ENCODE measurements at places on chromosomes 1 and 21.

DNA sequence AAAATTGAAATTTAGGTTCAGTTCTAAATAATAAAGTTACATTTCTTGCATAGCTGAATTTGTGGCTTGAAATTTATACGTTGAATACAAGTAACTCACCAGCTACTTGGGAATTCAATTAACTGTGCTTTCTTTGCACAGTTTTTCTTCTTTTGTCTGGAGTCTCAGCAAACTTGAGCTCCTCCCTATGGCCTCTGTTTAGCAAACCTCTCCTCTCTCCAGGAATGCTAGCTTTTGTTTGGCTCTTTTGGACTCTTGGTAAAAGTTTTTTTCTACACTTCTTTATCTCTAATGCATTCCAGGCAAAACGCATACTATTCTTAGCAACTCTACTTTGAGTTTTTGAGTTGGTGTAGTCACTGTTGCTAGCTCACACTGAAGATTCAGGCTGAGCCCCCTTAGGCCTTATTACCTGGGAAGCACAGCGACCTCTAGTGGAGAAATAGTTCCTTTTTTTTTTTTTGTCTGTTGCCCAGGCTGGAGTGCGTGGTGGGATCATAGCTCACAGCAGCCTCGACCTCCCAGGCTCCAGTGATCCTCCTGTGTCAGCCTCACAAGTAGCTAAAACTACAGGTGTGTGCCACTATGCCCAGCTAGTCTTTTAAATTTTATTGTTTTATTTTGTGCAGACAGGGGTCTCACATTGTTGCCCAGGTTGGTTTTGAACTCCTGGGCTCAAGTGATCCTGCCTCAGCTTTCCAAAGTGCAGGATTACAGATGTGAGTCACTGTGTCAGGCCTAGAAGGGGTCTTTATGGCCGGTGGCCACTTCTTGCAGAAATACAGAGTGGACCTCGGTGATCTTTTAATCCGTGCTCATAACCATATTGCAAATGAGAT is 61.7 kb downstream of the CASQ2 start:
- DNase-seq, result no peak

DNA sequence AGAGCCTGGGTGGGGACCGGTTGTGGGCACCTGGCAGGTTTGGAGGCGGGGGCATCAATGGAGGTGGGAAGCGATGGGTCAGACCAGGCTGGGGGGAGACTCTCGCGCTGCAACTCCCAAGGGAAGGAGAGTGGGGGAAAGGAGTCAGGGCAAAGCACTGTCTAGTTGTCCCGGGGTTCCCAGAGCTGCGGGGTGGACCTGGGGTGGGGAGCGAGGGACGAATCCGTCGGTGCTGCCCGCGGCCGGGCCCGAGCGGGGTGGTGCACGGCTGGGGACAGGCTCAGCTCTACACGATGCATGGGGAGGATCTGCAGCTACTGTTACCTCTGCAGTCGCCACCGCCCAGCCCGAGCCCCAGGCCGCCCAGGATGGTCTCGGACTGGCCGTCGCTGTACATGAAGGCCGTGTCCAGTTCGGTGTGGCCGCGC is 427 bp downstream of the AKR7A2 start:
- DNase-seq, result peak; percentile 37

DNA sequence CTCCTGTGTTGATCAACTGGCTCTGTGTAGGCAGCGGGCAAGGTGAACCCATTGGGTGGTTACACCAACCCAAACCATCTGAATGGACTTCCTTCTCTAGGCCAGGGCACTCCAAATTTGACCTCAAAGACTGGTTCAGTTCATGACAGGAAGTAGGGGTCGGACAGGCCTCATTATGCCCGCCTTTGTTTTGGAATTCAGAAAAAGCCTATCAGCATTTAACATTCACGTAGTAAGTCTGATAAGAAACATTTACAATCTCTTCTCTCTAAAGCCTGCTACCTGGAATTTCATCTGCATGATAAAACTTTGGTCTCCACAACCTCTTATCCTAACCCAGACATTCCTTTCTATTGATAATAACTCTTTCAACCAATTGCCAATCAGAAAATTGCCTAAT is 97.1 kb upstream of the ETV3 start:
- no peak for DNase-seq

GRCh38 chr21:41600961-41601572 is 93.1 kb upstream of the TMPRSS2 start:
- no peak for DNase-seq

DNA sequence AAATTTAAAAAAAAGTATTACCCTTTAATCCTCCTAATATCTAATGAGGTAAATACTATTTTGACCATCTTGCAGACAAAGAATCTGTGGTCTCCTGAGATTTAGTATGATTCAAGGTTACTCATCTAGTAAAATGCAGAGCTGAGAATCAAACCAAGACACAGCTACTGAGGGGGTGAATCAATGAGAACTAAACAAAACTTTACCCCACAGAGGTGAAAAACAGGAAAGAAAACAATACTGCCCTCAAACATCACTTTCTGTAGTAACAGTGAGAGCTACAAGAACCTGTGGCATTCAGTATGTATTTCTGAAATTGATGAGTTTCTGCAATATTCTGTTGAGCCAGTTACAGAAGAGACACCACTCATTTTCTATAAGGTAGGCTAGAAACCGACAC is 85.1 kb downstream of the JAK1 start:
- DNase-seq, result no peak

DNA sequence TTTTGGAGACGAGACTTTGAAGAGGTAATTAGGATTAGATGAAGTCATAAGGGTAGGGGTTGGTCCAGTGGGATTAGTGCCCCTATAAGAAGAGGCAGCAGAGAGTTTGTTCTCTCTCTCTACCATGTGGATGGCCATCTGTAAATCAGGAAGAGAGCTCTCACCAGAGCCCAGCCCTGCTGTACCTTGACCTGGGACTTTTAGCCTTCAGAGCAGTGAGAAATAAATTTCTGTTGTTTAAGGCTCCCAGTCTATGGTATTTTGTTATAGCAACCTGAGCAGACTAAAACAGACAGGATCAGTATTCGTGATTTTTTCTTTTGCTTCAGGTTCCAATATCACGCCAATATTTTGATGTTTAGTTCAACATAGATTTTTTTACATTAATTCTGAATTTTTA is 30.0 kb downstream of the TBX15 start:
- DNase-seq, result no peak

- no peak for DNase-seq
These were observed 278.3 kb downstream of the KCTD3 start for GRCh38 chr1:215845234-215845891.

GRCh38 chr1:17055801-17056200 is 2.0 kb upstream of the SDHB start:
- DNase-seq, result no peak

GRCh38 chr21:39265603-39266002 is 47.8 kb downstream of the BRWD1 start:
- no peak for DNase-seq

DNA sequence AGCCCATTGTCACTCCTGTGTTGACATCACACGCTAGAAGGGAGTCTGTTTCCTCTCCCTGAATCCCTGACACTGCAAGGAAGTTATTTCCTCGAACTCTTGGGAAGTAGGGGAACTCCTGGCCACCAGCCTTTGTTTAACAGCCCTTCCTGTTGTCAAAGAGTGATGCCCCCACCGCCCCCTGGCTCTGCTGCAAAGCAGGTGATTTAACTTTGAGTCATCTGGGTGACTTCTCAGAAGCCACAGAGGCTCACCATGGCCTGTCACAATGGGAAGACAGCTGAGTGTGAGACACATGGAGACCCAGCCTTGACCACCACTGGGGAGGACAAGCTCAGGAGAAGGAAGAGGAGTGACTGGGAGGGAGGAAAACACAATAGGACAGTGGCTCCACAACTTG is 182.8 kb downstream of the PSMG1 start:
- DNase-seq, result peak; percentile 65

DNA sequence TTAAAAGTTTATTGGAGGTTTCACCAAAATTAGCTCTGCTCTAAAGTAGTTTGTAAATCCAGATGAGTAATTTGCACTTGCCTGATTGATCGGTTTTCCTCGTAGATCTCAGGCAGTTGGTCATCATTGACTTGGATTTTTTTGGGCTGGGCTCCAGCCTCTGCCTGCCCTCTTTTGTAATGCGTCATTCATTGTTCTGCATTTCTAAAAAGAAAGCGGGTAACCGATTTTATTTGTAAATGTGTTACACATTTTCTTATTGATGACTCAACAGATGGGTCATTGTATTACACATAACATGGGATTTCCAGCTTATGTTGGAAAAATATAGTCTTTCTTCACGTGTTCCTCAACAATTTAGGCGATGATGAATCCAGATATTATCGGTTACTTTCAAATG is 5.5 kb downstream of the ETS2 start:
- no peak for DNase-seq

DNA sequence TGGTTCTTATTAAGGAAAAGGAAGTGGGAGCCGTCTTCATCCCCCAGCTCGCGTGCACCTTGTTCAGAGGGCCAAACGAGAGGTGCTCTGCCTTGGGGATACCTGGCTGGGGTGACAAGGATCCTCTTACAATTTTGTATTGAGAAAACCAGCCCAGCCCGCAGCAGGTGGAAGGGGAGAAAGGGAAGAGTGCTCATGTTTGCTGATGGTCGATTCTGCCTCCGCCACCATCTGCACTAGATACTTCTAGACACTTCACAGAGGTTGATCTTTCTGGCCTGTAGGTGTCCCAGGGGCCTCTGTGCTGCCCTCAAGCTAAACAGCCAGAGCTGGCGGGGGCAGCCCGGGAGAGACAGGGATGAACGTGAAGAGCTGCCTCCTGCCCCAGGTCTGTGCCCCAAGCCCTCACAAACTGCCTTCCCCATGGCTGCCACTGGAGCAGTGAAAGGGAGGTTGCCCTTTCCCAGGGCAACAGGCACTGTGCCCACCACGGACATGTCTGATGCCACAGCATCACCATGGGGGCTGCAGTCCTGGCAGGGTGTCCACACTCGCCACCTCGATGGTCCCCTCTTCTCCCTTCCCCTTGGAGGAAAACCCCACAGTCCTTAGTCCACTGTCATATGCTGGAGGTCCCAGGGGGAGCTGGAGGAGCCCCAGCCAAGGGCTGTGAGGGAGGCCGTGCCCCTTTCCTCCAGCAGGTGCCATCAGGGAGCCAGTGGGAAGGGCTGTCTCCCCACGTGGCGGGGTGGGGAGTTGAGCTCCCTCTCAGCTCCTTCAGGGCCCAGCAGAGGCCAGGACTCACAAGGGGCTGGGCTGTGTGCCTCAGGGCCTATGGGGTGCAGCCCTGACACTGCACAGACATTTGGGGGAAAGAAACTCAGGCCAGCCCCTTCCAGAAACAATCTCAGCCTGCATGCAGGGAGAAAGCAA is 8.1 kb downstream of the ADPRS start:
- DNase-seq, result no peak

DNA sequence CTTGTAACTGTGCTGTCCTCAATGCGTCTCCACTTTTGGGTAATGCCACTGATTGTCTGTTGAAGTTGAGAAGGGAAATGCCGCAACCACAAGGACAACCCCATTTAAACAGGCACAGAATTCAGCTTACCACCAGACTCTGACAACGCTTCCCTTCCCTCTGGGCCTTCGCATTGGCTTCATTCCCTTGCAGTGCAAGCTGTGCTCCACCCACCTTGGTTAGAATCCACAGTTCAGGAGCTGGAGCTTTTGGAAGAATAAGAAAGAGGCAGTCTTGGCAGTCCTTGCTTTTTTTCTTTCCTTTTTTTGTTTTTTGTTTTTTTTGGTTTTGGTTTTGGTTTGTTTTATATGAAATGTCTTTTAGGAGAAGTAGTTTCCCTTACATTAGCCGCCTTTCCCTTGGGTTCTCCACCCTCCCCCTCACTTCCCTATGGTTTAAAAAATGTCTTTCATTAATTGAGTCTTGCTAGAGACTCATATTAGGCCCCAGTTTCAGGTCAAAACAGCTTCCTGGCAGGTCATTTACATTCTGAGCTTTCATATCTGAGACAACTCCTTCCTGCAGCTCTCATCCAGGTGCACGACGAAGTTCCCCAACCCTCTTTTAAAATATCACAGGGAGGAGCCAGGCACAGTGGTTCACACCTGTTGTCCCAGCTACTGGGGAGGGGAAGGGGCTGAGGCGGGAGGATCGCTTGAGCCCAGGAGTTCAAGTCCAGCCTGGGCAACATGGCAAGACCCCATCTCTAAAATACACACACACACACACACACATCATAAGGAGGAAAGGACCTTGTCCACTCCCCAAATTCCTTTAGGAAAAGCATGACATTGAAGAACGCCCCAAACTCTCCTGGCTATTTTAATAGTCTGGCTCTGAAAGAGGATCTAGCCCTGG is 20.7 kb upstream of the LAX1 start:
- DNase-seq, result no peak

DNA sequence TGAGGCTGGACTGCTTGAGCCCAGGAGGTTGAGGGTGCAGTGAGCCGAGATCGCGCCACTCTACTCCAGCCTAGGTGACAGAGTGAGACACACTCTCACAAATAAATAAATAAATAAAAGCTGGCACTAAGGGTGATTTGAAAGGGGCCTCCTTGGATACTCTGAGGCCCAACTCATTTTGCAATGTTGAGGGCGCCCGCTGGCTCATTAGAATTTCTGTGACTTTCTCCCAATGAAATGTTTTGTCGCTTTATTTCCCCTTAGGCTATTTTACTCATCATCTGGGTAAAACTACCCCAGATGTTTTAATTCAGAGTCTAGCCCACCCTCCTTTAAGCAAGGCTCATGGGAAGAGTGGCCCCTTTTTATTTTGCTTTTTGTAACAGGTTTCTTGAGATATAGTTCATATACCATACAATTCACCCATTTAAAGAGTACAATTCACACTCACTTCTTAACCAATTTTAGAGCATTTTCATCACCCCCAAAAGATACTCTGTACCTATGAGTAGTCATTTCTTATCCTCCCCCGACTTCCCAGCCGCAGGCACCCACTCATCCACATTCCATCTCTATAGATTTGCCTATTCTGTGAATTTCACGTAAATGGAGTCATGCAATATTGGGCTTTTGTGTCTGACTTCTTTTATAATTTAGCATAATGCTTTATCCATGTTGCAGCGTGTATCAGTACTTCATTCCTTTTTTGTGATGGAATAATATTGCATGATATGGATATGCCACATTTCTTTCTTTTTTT is 259.1 kb downstream of the KAZN start:
- DNase-seq, result no peak

GRCh38 chr1:7943251-7943650 is 2.6 kb upstream of the TNFRSF9 start:
- no peak for DNase-seq

GRCh38 chr1:58779801-58780382 is 4.0 kb downstream of the JUN start:
- DNase-seq, result no peak

DNA sequence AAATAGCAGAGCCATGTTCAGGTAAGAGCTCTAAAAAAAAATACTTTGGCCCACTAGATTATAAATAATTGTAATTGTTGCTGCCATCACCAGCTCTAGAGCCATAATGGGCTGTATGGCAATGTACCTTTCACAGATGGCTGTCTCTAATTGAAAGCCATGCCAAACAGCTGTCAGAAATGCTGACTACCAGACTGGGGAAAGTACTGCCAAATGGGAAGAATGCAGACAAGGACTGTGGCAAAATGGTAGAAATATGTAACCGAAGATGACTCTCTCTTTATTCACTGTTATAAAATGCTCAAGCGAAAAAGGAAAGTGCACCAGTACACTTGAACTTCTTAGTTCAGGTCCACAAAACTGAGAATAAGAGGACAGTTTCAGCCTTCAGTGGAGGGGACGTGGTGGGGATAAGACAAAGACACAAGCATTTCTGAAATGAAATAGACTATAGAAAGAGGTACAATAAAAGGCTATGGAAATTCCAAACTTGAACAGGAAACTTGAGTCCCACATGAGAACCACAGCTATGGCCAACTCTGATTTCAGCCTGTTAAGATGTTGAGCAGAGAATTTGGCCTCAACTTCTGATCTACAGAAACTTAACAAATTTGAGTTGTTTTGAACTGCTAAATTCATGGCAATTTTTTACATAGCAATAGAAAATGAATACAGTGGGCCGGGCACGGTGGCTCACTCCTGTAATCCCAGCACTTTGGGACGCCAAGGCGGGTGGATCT is 46.5 kb upstream of the LPGAT1 start:
- DNase-seq, result no peak
